ENCODE measurements at places on chromosomes 16 and 17. TPM values are rescaled to one million over a fixed set of nuclear protein-coding genes. Genes with fewer than 3 reads are reported as not detected.

The CPNE7 gene
- not detected for total RNA-seq

The RNF112 gene
- total RNA-seq = 2.2 TPM

The CYBA gene
- 53.7 TPM for total RNA-seq

DNA sequence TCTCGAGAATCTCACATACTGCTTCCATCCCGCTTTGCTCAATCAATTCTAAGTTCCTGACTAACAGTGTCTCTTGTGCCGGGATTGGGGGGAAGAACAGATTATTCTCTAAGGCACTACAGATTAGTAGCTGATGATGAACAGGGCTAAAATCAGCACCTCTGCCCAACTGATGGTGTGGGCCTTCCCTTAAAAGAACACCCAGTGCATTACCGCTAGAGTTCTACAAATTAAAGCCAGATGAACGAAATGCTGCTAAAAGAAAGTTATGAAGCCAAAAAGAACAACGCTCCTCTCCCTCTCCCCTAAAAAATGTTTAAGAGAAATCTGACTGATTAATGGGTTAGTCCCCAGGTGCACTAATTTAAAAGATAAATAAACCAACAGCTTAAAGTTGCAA lies 4.4 kb downstream of the CDC27 start:
- no peak for DNase-seq

The RDM1 gene
- total RNA-seq = not detected

GRCh38 chr17:17022456-17022855 lies 19.8 kb upstream of the MPRIP start:
- DNase-seq = peak; percentile 32

GRCh38 chr17:17763136-17763535 lies 73.7 kb downstream of the SREBF1 start:
- DNase-seq = no peak
